ENCODE measurements at places on chromosomes 2 and 18.

- no peak for DNase-seq
These were observed 47.4 kb upstream of the BIN1 start for GRCh38 chr2:127154396-127154795.

- DNase-seq: peak; percentile 1
These were observed 15.6 kb upstream of the SCN3A start for GRCh38 chr2:165219481-165219880.

- no peak for DNase-seq
These were observed 138.5 kb downstream of the ARHGAP28 start for GRCh38 chr18:6868033-6868432.

DNA sequence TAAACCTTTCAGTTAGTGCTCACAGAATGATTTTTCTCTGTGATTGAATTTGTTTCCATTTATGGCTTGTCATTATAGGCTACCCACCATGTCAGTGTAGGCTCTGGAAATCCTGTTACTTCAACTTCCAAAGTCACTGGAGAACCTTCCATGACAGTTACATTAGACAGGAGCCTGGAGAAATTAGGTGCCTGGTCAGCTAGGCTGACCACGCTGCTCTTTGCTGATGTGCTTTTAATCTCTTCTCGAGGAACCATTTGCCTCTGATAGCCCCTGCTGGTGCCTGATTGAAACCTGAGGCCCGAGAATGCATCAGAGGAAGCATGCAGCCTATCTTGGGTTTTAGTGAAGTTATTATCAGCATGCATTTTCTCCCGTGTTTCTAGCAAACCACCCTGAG is 29.6 kb upstream of the TTN start:
- DNase-seq: no peak

DNA sequence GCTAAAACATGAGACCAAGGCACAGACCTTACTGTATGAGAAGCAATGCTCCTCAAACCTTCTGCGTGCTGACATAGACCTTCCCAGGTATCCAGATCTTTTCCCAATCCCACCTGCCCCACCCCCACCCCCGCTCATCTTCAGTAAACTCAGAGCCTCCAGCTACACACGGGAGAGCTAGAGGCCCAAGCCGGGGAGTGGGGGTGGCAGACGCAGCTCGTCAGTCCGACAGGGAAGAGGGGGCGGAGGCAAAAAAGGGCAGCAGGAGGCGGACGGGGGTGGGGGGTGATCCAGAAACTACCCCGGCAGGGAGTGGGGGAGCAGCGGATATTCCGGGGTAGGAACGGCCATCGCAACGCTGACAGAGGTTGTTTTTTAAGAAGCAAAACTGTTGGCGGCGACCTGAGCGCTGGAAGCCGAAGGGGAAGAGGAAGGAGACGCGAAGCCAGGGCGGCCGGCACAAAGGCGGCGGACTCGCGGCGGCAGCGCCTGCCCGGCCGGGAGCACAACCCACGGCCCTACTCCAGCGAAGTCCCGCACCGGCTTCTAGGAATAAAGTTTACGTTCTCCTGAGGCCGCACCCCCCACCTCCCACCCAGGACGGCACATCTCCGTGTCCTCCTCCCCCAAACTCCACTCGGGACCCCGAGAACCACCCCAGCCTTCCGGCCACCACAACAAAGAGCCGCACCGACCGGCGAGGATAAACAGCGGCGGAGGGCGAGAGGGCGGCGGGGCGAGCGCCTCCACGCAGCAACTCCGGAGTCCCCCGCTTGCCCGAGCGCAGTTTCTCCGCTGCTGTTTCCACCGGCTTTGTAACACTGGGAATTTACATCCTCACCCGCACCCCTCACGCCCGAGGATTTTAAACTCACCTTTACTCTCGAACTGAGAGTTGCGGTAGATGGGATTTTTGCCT is 722 bp downstream of the BAZ2B start:
- DNase-seq: peak; percentile 91

DNA sequence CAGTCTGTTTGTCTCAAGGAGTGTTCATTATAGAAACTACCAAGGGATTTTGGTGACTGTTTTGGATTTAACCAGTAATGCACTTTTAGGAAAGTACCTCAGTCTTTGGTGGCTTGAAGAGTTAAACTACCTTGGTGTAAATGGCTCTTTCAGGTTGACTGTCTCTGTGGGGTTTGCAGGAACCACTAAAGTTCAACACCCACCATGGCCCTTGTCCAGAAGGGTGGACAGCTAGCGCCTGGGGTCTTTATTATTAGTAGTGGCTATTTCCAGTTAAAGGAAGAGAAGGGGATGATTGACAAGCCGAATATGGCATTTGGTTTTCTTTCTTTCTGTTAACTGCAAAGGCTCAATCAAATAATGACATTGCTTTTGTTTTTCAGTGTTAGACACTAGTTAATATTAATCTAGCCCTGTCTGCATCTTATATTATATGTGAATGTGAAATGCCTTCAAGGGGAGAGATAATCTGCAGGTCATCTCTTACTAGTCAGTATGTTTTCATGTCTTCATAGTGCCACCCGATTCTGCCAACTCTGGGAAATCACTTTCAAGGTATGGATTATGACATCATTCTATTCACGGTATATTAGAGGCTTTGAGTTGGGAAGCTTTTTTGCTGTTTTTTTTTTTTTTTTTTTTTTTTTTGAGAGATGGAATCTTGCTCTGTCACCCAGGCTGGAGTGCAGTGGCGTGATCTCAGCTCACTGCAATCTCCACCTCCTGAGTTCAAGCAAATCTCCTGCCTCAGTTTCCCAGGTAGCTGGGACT is 56.4 kb downstream of the MAP4K4 start:
- no peak for DNase-seq

DNA sequence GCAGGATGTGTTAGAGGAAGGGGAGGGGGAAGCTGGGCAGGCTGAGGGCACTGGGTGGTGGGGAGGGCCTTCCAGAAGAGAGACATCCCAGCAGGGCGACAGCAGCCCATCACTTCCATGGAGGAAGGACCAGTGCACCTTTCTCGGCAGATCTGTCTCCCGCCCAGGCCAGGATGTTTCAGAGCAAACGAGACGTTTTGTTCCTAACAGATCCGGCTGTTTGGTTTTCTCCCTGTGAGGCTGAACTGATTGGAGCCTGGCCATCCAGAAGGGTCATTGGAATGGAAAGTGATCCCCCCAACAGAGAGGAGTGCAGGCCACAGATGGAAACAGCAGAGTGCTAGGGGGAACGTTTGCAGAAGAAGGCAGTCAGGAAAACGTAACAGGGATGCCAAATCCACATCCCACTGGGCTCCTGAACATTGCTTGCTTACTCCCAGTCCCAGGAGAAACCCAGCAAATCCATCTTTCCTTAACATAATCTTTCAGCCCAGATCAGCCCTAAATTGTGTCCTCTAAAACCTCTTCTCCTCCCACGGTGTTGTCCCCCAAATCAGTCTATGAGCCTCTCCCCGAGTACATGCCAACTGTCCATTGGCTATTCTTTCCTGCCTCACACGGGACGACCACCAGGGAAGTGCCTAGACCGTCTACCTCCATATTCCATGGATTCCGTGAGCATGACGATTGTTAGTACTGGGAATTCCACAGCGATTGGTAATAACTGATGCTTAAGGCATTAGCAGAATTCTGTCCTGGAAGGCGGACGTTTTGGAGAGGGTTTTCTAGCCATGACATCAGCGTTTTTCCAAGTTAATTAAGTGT is 126.8 kb downstream of the SEPTIN10 start:
- DNase-seq: peak; percentile 46

DNA sequence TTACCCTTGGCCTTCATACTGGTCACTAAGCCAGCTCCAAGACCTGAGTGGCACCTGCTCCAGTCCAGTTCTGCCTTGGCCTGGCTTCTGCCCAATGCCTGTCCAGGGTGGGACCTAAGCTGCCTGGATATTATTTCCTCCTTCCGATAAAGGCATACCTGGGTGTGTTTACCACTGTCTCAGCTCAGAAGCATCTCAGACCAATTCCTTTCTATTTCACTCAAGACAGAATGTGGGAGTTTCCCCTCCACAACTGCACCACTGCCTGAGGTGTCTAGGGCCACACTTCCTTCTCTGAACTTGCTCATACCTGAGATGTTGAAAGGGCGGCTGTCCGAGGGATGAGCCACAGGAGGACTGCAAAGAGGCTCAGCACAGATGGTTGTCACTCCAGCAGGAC is 18.4 kb upstream of the CAB39 start:
- DNase-seq: no peak

DNA sequence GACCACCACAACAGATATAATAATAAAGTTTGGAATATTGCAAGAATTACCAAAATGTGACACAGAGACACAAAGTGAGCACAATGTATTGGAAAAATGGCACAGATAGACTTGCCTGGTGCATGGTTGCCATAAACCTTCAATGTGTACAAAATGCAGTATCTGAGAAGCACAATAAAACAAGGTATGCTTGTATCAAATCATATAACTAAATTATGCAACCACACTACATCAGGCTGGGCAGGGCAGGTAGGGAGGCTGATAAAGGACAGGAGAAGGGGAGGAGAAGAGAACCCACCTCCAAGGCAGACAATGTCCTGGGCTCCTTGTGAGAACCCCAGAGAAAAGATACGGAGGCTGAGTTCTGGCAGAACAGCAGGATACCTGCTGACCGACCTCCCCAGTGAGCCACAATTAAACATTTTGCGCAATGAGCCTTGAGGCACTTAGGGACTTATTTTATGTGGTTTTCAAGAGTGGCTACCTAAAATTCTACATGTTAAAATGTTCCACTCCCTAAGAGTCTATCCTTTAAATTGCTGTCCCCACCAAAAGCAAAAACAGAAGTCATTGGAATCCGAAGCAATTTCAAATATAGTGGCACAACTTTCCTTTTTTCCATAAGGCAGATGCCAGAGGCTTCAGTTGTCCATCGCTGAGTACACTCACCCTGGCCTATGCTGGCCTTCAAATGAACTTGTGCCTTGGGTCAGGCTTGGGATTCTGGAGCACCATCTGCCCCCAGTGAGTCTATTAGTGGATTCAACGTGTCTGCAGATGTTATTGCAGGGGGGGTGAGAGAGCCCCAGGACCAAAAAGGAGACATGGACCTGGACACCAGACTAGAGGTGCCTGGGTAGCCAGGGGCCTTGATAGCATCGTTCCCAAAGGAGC is 16.8 kb downstream of the WDFY1 start:
- DNase-seq: no peak

DNA sequence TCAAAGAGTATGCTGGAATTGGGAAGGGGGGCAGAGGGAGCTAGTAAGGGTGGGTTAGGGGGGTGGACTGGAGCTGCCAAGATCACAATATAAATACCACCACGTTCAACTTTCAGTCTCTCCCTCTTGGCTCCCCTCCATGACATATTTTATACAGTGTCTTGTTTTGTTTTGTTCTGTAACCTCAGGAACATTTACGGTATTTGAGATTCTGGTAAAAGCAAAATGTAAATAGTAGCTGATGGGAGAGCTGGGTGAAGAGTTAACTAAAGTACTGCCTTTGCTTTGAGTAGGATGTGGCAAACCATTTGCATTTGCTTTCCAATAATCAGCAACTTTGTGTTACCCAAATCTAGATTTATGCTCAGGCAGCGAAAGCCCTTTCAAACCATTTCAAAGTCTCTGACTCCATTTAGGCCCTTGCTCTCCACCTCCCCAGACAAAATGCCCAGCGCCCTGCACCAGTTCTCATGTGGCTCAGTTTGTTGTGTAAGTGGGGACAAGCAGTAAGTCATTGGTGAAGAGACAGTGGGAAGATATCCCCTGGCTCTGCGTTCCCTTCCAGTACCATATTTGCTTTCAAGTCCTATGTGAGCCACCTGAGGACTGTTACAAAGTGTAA is 17.4 kb downstream of the IRS1 start:
- DNase-seq: peak; percentile 61

GRCh38 chr2:24543252-24543651 is 52.2 kb downstream of the NCOA1 start:
- DNase-seq: no peak

GRCh38 chr18:49569724-49570123 is 7.9 kb downstream of the LIPG start:
- DNase-seq: no peak

All from AG10803 (cell line).